T-cell (primary cell): ENCODE measurements at places on chromosomes 1 and 21.
A peak's percentile ranks its signal among the peaks of the same experiment; 100 is the strongest.

- no peak overlapping the region for H3K27ac ChIP-seq
- H3K4me3 ChIP-seq, result no peak overlapping the region
- H3K4me1 ChIP-seq, result no peaks in the 10 kb centered on the region
- H3K27me3 ChIP-seq, result no peaks in the 10 kb centered on the region
- DNase-seq, result no peak
Measured at GRCh38 chr1:237959838-237960237, 69.1 kb upstream of the ZP4 start.

DNA sequence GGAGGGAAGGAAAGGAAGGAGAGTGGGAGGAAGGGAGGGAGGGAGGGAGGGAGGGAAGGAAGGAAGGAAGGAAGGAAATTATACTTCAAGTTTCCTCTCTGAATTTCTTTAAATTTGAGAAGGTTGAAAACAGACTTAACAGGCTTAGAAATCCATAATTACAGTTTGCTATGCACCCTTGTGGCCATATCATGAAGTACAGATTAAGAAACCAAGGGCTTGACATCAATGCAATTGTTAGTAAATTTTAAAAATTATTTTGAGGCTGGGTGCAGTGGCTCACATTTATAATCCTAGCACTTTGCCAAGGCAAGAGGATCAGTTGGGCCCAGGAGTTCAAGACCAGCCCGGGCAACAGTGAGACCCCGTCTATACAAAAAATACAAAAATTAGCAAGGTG is 14.4 kb downstream of the ANP32E start:
- H3K36me3 ChIP-seq, result peaks cover 43% of the 10 kb centered on the region
- H3K27me3 ChIP-seq, result no peaks in the 10 kb centered on the region
- no peak for DNase-seq

DNA sequence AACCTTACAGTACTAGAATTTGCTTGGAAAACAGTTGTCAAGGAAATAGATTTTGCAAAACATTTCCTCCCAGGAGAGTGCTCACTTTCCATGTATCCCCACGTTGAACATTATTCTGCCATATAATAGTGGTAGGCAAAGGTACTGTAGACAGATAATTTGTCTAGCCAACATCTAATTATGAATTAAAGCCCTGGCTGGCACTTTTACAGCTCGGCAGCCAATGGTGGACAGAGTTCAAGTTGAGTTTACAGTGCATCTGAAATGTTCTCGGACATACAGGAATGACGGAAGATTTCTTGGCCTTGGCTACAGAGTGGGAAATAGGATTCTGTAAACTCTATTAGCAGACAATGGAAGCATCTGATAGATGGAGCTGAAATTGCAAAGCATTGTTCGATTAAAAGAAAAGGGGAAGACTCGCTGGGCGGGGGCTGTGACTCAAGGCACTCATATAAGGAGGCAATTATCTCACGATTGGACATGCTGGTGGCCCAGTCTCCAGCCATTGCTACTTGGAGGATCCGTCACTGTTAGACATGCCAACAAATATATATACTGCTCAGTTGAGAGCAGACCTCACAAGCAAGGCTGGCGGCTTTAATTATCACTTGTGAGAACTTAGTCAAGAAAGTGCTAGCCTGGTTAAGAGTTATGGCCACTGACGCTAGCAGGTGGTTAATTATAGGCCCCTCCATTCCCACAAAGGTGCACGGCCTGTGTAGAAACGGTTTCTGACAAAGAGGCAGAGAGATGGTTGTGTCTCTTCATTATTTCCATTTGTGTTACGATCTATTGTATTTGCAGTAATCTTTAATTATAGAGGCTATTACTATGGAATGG is 48.0 kb downstream of the MAN1C1 start:
- no peak overlapping the region for H3K27ac ChIP-seq
- peaks cover 53% of the 10 kb centered on the region for H3K4me1 ChIP-seq
- H3K27me3 ChIP-seq, result no peaks in the 10 kb centered on the region
- H3K4me3 ChIP-seq, result no peak overlapping the region
- no peaks in the 10 kb centered on the region for H3K36me3 ChIP-seq

DNA sequence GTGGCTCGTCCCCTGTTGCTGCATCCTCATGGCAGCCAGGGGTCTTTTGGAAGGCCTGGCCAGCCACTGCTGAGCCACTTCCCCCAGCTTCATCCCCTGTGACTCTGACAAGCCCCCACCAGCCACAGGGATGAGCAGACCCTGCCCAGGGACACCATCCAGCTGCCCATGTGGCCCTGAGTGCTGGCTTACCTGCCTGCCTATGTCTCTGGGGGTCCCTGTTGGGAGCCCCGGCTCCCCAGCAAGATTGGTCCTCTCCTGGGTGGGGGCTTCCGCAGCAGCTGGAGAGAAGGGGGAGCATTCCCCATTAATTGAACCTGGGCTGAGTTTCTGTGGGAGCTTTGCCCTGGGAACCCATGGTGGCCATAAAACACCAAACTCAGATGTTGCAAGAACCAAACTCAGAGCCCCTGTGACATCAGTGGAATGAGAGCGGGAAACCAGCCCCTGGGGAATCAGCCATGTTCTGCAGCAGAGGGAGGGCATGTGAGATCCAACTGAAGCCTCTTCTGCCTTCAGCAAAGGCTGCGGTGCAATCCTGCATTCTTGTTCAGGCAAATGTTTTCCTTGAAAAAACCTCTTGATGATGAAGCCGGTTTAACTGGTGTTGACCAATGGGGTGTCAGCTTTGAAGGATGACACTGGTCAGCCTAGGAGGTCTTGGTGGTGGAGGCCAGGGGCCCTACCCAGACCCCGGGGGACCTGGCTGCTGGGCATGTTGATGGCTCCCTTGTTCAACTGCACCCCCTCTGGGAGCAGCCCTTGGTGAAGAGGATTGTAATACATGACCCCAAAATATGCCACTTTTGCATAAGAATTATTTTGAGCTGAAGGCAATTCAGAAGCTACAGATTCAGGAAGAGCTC is 28.3 kb upstream of the COL18A1 start:
- H3K4me1 ChIP-seq, result no peaks in the 10 kb centered on the region
- no peaks in the 10 kb centered on the region for H3K36me3 ChIP-seq
- H3K27me3 ChIP-seq, result no peaks in the 10 kb centered on the region
- no peak for DNase-seq
- no peak overlapping the region for H3K27ac ChIP-seq
- no peak overlapping the region for H3K4me3 ChIP-seq

DNA sequence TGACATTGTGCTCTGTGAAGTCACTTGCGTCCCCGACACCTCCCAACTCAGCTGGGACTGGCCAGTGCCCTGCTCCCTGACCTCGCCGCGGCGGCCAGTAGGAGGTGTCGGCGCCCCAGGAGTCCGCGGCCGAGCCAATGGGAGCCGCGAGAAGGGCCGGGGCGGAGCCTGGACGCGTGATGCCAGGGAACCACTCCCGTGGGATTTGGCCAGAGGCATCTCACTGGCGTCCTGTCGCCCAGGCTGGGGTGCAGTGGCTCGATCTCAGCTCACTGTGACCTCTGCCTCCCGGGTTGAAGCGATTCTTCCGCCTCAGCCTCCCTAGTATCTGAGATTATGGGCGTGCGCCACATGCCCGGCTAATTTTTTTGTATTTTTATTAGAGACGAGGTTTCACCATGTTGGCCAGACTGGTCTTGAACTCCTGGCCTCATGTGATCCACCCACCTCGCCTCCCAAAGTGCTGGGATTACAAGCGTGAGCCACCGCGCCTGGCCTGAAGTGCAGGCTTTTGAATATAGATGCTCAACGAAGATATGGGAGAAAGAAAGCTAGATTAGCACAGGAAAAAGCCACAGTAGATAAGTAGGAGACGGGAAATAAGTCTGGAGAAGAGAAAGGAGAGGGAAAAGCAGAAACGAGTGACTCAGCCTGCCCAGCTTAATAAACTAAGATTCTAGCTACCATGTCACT is 38.0 kb downstream of the ZBTB8OS start:
- H3K27ac ChIP-seq, result no peak overlapping the region
- no peaks in the 10 kb centered on the region for H3K27me3 ChIP-seq
- no peaks in the 10 kb centered on the region for H3K36me3 ChIP-seq
- DNase-seq, result peak; percentile 20
- peak overlapping the region; percentile 75 for H3K4me3 ChIP-seq
- H3K4me1 ChIP-seq, result peaks cover 10% of the 10 kb centered on the region

GRCh38 chr1:226894826-226895225 is 24.4 kb downstream of the PSEN2 start:
- H3K27ac ChIP-seq, result no peak overlapping the region
- no peaks in the 10 kb centered on the region for H3K27me3 ChIP-seq
- H3K36me3 ChIP-seq, result no peaks in the 10 kb centered on the region
- H3K4me3 ChIP-seq, result no peak overlapping the region
- H3K4me1 ChIP-seq, result no peaks in the 10 kb centered on the region

GRCh38 chr1:234134878-234135277 is 230.4 kb downstream of the SLC35F3 start:
- peaks cover 2% of the 10 kb centered on the region for H3K27me3 ChIP-seq
- no peak for DNase-seq
- no peak overlapping the region for H3K27ac ChIP-seq
- no peaks in the 10 kb centered on the region for H3K4me1 ChIP-seq
- no peak overlapping the region for H3K4me3 ChIP-seq
- H3K36me3 ChIP-seq, result no peaks in the 10 kb centered on the region

GRCh38 chr1:48025076-48025475 is 27.9 kb upstream of the TRABD2B start:
- no peaks in the 10 kb centered on the region for H3K4me1 ChIP-seq
- H3K36me3 ChIP-seq, result no peaks in the 10 kb centered on the region
- no peak overlapping the region for H3K4me3 ChIP-seq
- DNase-seq, result no peak
- no peaks in the 10 kb centered on the region for H3K27me3 ChIP-seq
- no peak overlapping the region for H3K27ac ChIP-seq

DNA sequence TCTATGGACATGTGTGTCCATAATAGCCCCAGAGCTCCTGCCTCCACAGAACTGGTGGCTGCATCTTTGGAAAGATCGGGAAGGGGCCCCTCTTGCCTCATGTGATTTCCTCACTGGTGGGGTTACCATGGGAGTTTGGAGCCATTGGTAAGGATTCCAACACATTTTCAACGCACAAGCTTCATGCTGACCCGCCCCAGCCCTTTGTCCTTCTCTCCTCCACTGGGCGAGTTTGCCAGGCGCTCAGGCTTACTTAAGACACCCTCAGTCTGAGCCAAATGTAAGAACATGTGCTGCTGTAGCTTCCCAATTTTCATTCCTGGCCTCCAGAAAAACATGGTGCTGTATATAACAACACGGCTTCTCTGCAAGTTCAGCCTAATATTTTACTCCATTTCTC is 72.4 kb downstream of the ATP5PO start:
- H3K4me3 ChIP-seq, result no peak overlapping the region
- H3K36me3 ChIP-seq, result no peaks in the 10 kb centered on the region
- no peak overlapping the region for H3K27ac ChIP-seq

DNA sequence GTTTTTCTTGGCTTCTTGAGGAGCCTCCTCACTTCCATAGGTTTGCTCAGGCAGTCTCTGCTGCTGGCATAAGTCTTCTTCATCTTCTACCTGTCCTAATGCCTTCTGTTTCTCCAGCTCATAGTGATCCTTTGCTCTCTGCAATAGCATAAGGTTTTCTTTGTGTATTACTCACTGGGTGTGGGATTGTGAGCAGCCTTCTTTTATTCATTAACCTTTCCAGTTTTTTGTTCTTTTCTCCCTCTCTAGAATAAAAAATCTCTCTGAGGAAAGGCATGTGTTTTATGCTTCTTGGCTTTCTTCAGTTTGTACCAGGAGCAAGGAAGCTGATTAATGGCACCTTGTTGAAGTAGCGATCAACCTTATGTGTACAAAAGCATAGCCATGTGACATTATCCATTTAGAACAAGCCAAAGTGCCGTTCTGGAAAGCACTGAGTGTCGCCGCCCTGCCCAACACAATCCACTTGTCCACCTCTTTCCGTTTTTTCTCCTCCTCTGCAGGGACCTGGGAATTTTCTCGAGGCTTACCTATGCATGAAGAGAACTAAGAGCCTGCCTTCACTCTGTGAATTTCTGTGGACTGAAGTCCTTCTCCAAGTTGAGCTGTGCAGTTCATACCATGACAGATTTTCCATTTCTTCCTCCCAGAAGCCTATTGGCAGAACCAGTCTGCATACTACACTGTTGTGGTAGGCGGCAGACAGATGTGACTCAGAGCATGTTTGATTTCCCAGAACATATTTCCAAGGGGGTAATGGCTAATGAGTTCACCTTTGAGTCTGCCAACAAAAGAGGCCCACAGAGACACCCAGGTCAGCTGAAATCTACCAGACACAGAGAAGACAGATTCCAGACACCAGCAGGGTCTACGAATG is 39.0 kb downstream of the DPT start:
- H3K27me3 ChIP-seq, result no peaks in the 10 kb centered on the region
- no peaks in the 10 kb centered on the region for H3K36me3 ChIP-seq
- H3K4me3 ChIP-seq, result no peak overlapping the region
- no peak overlapping the region for H3K27ac ChIP-seq
- DNase-seq, result no peak

GRCh38 chr1:55217226-55217986 is 2.2 kb upstream of the USP24 start:
- no peaks in the 10 kb centered on the region for H3K27me3 ChIP-seq
- H3K4me3 ChIP-seq, result no peak overlapping the region
- H3K36me3 ChIP-seq, result no peaks in the 10 kb centered on the region
- H3K27ac ChIP-seq, result peak overlapping the region; percentile 93

DNA sequence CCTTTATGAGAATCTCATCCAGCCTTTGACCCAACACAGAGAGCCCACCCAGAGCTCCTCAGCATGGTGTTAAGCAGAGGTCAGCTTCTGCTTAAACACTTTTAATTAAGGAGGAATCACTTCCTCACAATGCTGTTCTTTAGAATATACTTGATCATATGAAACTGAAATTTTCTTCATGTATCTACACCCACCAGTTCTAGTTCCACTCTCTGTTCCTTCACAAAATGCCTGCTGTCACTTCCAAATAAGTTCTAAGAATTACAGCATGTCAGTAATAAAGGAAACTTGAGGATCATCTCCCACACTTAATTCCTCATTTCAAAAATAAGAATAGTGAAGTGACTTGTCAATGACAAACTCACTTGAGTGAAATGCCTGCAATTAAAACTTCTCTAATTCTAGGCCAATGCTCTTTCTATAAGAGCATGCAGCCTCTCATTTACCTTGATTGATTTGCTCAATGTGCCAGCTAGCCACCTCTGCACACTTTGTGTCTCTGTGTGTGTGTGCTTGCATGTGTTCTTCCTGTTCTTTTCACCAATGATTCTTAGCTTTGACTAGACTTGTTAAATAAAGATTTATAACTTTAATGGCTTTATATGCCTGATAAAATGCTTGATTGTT is 356.3 kb downstream of the PLPP3 start:
- H3K4me3 ChIP-seq, result no peak overlapping the region
- H3K27me3 ChIP-seq, result no peaks in the 10 kb centered on the region
- no peak overlapping the region for H3K27ac ChIP-seq
- no peak for DNase-seq

- H3K4me3 ChIP-seq, result no peak overlapping the region
- no peak for DNase-seq
- H3K27me3 ChIP-seq, result no peaks in the 10 kb centered on the region
- H3K36me3 ChIP-seq, result no peaks in the 10 kb centered on the region
- H3K4me1 ChIP-seq, result no peaks in the 10 kb centered on the region
- H3K27ac ChIP-seq, result no peak overlapping the region
Measured at GRCh38 chr1:236880209-236880608, 85.1 kb downstream of the MTR start.

GRCh38 chr1:27602462-27603308 is 1.3 kb downstream of the AHDC1 start:
- peak overlapping the region; percentile 23 for H3K27ac ChIP-seq
- peak overlapping the region; percentile 76 for H3K4me3 ChIP-seq
